ENCODE measurements at places on chromosomes 4 and X.

GRCh38 chrX:39950018-39950688 is 147.6 kb downstream of the BCOR start:
- no peak for DNase-seq

GRCh38 chr4:34972189-34972588 is 1272.1 kb downstream of the ARAP2 start:
- DNase-seq, result no peak

GRCh38 chr4:119211867-119212233 is 663 bp upstream of the USP53 start:
- DNase-seq, result no peak

GRCh38 chr4:161702287-161702686 is 461.5 kb downstream of the FSTL5 start:
- DNase-seq, result no peak

- no peak for DNase-seq
These were observed 20.6 kb downstream of the SCD5 start for GRCh38 chr4:82777857-82778525.

GRCh38 chrX:93594780-93595179 is 78.6 kb downstream of the NAP1L3 start:
- no peak for DNase-seq

GRCh38 chr4:100063355-100063754 is 113.3 kb upstream of the H2AZ1 start:
- DNase-seq, result no peak

Data from activated CD8-positive, alpha-beta memory T cell treated with anti-CD3 and anti-CD28 coated beads for 1 hour (primary cell).